ENCODE measurements at places on chromosomes 11 and 22.

- no peak for DNase-seq
- peaks cover 27% of the 10 kb centered on the region for H3K4me1 ChIP-seq
- no peaks in the 10 kb centered on the region for H3K36me3 ChIP-seq
- H3K27me3 ChIP-seq = peaks cover 7% of the 10 kb centered on the region
- H3K27ac ChIP-seq = no peak overlapping the region
Measured at GRCh38 chr11:118057251-118058145, 19.4 kb upstream of the TMPRSS4 start.

DNA sequence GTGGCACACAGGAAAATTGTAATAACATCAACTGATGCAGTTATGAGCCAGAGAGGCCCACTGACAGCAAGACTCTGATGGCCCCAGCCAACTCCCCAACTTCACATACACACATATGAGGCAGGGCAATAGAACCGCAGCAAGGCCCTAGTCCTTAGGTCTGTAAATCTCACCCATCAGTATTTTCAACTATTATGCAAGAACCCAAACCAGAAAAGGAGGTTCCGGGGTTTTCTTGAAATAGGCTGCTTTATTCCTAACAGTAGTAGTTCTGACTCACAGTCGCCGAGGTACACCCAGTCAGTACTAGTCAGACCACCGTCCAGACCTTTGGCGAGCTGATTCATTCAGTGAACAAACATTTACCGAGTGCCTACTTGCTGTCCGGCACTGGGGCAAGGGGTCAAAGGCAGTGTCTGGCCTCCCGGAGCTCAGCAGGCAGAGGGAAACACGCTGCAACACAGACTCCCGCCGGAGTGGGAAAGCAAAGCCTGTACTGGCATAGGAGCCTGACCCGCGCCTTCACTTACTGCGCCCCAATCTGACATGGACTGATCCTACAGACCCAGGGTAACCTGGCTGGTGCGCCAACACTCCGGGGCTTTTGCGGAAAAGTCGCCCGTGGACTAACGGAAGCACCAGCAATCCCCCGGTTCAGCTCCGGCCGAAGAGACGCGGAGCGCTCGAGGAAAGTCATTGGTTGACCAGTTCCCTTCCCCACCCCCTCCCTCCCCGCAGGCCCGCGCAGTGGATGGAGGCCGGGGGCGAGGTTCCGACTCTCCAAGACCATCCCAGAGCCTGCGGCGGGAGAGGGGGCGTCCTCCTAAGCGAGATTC lies 1.3 kb downstream of the PLEKHA7 start:
- peak overlapping the region; percentile 53 for H3K4me3 ChIP-seq
- peaks cover 27% of the 10 kb centered on the region for H3K27me3 ChIP-seq
- H3K4me1 ChIP-seq = peaks cover 7% of the 10 kb centered on the region
- H3K36me3 ChIP-seq = no peaks in the 10 kb centered on the region

DNA sequence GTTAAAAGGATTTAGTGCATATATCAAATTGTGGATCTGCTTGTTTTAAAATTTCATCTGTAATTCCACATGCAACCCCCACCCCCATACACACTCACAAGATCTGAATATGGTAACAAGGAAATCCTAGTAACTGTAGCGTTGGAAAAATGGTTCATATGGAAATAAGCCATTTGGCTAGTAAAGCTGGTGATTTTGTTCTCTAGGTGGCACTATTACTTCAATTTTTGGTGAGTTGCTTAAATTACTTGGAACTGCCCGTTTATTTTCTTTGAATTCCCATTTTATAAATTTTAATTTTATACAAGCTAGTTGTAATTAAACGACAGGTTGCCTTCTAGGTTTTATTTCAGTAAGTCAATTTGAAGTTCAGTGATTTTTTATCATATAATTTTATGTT lies 5.3 kb downstream of the BDNF start:
- no peak overlapping the region for H3K4me3 ChIP-seq
- H3K27ac ChIP-seq = no peak overlapping the region
- H3K36me3 ChIP-seq = no peaks in the 10 kb centered on the region
- H3K4me1 ChIP-seq = peaks cover 13% of the 10 kb centered on the region

DNA sequence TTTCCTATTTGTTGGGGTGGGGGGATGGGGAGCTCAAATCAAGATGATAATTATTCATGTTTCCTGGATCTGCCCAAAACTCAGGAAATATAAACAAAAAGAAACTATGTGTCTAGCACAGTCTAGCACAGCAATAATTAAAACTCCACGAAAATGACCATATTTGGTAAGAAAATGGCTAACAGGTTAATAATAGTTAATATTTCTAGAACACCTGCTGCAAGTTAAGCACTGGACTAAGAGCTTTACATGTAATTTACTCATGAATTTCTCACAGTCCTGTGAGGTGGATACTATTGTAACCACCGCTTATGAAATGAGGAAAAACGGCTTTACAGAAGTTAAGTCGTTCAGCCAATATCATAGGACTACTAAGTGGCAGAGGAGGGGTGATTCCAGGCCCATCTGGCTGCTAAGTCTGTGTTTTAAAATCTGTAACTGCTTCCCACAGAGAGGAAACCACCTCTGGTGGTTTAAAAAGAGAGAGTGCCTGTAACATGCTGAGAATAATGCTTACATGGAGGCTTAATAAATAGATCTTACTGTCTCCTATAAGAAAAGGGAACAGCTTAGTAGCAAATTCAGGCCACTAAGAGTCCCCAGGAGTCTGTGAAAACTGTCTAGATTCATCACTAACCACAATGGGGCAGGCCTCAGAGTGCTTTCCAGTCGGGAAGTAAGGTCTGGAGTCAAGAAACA lies 11.0 kb upstream of the AMOTL1 start:
- H3K27ac ChIP-seq = no peak overlapping the region
- H3K4me3 ChIP-seq = no peak overlapping the region
- no peaks in the 10 kb centered on the region for H3K36me3 ChIP-seq
- H3K4me1 ChIP-seq = peaks cover 10% of the 10 kb centered on the region

GRCh38 chr11:63769042-63769713 lies 603 bp upstream of the ZFTA start:
- H3K27ac ChIP-seq = no peak overlapping the region
- peaks cover 15% of the 10 kb centered on the region for H3K4me1 ChIP-seq
- no peak overlapping the region for H3K4me3 ChIP-seq
- H3K27me3 ChIP-seq = peaks cover 30% of the 10 kb centered on the region
- no peaks in the 10 kb centered on the region for H3K36me3 ChIP-seq

DNA sequence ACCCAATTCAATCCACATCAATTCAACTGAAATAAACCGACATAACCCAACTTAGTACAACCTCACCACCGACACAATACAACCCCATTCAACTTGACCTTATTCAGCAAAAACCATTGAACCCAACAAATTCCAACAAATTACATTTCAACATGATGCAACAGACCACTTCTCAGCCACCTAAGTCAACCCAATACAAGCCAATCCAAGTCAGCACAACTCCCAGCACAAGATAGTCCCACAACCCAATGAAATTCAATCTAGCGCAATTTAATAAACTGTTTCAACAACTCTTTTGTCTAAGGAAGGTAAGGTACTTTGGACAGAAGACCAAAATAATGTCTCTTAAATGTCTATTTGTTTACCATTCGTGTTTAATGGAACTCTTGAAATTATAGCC lies 226.0 kb downstream of the MIAT start:
- no peaks in the 10 kb centered on the region for H3K36me3 ChIP-seq
- H3K27me3 ChIP-seq = no peaks in the 10 kb centered on the region
- H3K27ac ChIP-seq = no peak overlapping the region

DNA sequence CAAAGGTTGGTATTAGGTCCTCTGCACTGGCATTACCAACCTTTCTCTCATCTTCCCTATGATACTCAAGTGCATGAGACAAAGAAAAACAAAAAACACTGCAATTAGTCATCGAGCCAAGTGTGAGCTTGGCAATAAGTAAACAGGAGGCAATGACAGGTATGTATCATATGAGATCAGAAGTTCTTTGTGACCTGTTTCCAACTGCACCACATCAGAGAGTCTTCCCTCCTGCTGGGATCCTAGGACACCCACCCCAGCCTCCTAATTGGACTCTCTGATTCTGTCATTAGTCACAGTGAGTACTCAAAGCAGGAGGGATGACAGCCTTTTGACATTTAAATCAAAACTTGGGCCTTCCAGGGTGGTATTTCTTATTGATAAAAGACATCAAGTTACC lies 7.8 kb upstream of the JAML start:
- no peaks in the 10 kb centered on the region for H3K27me3 ChIP-seq
- H3K27ac ChIP-seq = no peak overlapping the region
- peak; percentile 18 for DNase-seq
- no peak overlapping the region for H3K4me3 ChIP-seq

DNA sequence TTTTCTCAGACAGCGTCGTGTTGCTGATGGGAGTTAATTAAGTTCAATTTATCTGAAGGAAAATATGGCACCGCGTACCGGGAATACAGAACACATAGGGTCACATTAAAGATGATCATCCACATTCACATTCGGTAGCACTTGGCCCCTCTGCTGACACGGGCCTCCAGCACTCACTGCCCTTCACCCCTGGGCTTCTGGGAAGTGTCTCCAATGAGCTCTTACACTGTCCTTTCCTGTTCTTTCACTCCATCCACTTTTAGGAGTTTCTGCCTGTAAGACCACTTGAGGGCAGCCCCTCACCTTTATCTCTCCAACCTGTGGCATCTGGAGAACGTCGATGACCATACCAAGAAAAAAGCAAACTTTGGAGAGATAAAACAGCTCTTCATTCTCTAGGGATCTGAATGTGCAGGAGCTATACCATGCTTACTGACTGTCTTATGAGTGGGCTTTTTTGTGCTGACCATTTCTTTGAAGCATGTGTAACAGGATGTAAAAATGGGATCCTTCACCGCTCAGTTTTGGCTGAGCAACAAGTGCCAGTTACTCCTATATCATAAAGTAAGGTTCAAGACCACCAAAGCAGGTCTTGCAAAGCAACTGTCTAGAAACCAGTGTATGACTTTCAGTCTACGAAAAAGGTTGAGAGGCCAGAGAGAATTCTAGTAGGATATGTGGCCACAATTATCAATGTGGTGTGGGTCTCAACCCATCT lies 1.1 kb upstream of the SERGEF start:
- no peaks in the 10 kb centered on the region for H3K36me3 ChIP-seq
- peak overlapping the region; percentile 95 for H3K27ac ChIP-seq
- DNase-seq = no peak
- peaks cover 34% of the 10 kb centered on the region for H3K4me1 ChIP-seq

DNA sequence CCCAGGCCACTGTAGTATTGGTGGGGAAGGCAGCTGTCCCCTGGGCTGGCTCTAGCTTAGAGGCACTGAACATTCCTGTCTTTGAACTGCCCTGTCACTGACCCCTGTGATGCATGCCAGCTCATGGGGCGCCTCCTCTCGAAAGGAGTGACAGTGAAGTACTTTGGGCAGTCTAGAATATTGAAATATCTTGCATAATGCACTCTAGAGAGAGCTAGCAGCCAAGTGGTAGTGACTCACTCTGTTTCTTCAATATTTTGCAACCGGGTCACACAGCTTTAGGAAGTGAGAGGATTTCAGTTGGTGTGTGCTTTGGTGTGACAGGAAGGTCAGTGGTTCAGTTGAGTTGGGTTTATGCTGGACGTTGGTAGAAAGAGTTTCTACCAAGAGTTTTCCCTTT lies 35.5 kb upstream of the ST14 start:
- no peak for DNase-seq
- no peak overlapping the region for H3K4me3 ChIP-seq
- H3K27ac ChIP-seq = no peak overlapping the region
- peaks cover 28% of the 10 kb centered on the region for H3K27me3 ChIP-seq
- peaks cover 15% of the 10 kb centered on the region for H3K36me3 ChIP-seq

- H3K27me3 ChIP-seq = no peaks in the 10 kb centered on the region
- H3K4me1 ChIP-seq = peaks cover 43% of the 10 kb centered on the region
- H3K27ac ChIP-seq = no peak overlapping the region
- no peak for DNase-seq
- H3K4me3 ChIP-seq = no peak overlapping the region
- H3K36me3 ChIP-seq = peaks cover 3% of the 10 kb centered on the region
Measured at GRCh38 chr11:68384530-68385081, 72.2 kb downstream of the LRP5 start.

DNA sequence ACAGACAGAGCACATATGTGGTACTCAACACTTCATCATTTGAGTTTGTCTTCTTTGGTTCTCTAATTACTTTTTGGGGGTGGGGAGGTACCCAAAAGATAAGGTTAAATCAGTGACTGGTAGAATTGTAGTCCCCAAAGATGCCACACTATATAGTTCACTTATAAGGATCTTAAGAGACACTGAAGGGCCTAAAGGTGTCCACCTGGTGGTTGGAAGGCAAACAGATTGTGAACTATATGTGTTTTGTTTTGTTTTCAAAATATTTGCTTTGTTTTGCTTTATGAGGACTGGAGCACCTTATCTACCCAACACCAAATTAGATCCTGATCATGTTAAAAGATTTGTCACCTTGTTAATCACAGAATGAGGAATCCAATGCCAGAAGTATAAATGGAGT lies 136.1 kb downstream of the DCDC1 start:
- H3K27ac ChIP-seq = no peak overlapping the region
- H3K4me1 ChIP-seq = no peaks in the 10 kb centered on the region
- H3K27me3 ChIP-seq = peaks cover 11% of the 10 kb centered on the region
- no peak for DNase-seq
- H3K36me3 ChIP-seq = no peaks in the 10 kb centered on the region

- H3K4me3 ChIP-seq = no peak overlapping the region
- DNase-seq = no peak
- H3K27me3 ChIP-seq = no peaks in the 10 kb centered on the region
- H3K4me1 ChIP-seq = peaks cover 4% of the 10 kb centered on the region
- no peak overlapping the region for H3K27ac ChIP-seq
Measured at GRCh38 chr11:64069401-64070313, 33.9 kb downstream of the FLRT1 start.

- peaks cover 17% of the 10 kb centered on the region for H3K4me1 ChIP-seq
- DNase-seq = no peak
- no peak overlapping the region for H3K4me3 ChIP-seq
- no peaks in the 10 kb centered on the region for H3K36me3 ChIP-seq
Measured at GRCh38 chr22:24843048-24843447, 37.0 kb downstream of the SGSM1 start.

- H3K36me3 ChIP-seq = peaks cover 6% of the 10 kb centered on the region
- no peak overlapping the region for H3K27ac ChIP-seq
- H3K4me1 ChIP-seq = no peaks in the 10 kb centered on the region
- no peaks in the 10 kb centered on the region for H3K27me3 ChIP-seq
- no peak overlapping the region for H3K4me3 ChIP-seq
Measured at GRCh38 chr22:11066458-11067285, 4461.3 kb upstream of the OR11H1 start.

DNA sequence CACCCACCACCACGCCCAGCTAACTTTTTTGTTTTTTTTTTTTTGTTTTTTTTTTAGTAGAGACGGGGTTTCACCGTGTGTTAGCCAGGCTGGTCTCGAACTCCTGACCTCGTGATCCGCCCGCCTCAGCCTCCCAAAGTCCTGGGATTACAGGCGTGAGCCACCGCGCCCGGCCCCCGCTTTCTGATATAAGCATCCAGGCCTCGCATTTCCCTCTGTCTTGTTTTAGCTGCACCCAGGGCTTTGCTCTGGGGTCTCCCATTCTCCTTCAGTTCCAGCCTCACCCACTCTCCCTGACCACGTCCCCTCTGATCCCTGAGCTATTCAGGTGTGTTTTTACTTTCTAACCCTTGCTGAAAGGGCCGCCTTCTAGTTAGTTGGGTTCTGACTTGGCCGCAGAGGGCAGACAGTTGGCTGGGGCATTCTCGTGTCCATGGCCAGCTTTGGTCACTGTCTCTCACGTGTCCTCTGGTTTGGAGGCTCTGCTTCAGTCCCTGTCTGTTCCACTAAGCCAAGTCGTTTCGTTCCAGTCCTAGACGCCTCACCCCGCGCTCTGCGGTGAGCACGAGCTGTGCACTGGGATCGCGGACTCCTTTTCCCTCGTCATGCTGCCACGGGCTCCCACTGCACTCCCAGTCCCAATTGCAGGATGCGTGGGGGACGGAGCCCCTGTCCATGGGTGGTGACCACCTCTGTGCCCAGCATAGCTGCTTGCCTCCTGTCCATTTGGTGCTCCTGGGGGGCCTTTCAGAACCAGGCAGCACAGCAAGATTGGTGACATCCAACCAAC lies 6.0 kb upstream of the TNNT3 start:
- no peak overlapping the region for H3K27ac ChIP-seq
- H3K4me3 ChIP-seq = no peak overlapping the region
- H3K36me3 ChIP-seq = no peaks in the 10 kb centered on the region
- no peak for DNase-seq
- H3K27me3 ChIP-seq = peaks cover 8% of the 10 kb centered on the region
